ENCODE measurements at places on chromosomes 6 and 20.

DNA sequence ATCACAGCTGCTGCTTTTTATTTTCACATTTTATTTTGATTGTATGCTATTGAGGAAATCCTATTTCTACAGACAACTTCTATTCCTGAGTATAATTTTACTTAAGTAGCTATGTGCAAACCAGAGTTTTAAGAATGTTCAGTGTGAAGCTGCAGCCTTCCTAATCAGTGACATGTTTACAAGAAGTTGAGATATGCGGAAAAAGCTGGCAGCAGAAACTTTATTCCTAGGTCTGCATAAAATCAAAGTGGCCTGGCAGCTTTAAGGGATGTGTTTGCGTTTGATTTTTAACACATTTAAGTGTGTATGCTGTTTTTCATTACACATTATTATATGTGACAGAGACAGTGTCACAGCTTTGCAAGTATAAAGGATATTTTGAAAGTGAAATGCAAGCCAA is 26.3 kb downstream of the MAPK14 start:
- no peak for DNase-seq

DNA sequence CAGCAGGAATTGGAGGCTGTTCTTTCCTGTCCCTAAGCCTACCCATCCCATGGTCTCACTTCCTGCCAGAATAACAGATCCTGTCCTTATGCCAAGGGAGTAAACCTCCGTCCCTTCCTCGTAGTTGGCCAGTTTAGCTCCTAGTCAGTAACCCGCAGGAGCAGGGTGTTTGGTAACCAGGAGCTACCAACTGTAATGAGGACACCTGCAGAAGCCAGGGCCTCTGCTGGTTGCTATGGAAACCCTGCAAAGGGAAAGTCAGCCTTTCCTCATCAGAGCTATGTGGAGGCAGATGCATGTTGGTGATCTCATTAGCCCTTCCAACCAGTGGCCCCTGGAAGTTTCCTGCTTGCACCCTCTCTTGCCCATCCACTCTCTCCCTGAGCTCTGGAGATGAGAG is 368.2 kb upstream of the SULF2 start:
- DNase-seq, result no peak

DNA sequence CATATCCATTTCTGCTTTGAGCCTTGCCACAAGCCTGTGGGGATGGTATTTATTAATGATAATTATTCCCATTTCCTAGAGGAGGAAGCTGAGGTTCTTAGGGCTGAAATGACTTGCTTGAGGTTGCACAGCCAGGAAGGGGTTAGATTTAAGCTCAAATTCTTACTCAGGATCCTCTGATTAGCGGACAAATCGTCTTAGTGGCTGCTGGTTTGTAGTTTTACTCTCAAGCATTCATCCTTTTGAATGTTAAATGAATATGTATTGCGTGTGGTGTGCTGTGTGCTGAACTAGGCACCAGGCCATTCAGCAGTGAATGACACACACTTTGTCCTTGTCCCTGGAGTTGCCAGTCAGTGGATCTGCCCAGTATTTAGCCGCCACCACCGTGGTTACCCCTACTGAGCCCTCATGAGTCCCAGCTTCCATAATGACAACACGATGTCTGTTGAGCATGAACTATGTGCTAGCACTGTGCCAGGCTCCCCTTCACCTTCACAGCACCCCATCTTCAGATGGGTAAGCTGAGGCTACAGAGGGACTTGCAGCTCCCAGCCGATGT is 10.0 kb downstream of the PACSIN1 start:
- no peak for DNase-seq

DNA sequence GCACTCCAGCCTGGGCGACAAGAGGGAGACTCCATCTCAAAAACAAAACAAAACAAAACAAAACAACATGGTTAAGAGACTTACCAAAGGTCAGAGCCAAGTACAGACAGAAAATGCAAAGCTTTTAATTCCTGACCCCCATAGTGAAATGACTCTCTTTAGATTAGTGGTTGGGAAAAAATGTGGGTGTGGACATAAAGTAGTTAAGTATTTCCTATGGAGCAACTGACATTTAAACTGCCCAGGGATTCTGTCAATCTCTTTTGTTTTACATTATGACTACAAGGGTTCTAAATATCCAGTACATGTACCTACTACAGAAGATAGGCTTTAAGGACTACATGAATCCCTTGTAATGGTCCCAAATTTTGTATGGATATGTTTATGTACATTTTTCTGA is 75.1 kb downstream of the IRAK1BP1 start:
- DNase-seq, result peak; percentile 20

Data from fibroblast of skin of left quadriceps (primary cell).